Upper lobe of left lung (tissue), 6 donors: ENCODE measurements at places on chromosomes 1 and 21.

GRCh38 chr1:168361252-168361651 lies 80.6 kb downstream of the TBX19 start:
- DNase-seq = no peak

DNA sequence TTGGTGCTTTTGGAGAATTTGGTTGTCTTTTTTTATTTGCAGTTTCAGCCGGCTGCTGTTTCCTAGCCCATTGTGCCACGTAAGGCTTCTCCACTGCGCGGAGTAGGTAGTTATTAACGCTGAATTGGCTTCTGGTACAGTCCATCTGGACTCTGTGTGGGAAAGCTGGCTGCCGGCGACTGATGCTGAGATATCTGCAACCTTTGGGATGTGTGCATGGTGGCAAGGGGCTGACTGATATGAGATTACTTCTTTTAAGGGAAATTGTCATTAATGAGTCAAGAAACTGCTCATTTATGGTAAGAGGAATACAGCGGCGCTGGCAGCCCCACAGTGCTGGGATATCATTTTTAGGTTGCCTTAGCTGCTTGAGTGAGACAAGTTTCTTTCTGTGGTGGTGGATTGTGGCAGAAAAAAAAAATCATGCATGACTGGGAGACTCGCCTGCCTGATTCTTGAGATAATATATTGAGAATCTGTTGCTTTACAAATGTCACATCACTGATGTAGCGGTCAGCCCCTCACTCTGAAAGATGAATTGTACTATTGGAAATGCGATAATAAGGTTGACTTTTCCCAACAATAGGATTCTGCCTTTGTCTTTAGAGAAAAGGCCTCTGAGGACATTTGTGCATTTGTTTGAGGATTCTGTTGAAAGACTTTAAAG lies 2.5 kb upstream of the ELAVL4 start:
- no peak for DNase-seq

DNA sequence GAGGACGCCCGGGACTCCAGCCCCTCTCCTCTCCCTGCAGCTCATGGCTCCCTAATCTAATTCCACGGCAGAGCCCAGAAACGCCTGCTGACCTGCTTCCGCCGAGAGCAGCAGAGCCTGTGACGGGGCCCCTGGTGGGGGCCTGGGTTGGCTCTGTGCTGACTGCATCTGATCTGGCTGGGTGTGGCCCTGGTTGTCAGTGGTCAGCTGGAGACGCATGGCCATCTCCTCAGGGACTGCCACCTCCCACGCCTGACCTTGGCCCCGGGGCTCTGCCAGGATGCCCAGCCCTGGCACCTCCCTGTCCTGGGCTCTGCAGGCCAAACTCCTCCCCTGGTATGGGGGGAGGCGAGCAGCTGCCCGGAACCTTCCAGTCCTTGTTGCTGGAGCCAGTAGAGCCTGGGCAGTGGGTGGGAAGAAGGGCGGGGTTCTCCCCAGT lies 1.1 kb upstream of the PLCH2 start:
- no peak for DNase-seq

DNA sequence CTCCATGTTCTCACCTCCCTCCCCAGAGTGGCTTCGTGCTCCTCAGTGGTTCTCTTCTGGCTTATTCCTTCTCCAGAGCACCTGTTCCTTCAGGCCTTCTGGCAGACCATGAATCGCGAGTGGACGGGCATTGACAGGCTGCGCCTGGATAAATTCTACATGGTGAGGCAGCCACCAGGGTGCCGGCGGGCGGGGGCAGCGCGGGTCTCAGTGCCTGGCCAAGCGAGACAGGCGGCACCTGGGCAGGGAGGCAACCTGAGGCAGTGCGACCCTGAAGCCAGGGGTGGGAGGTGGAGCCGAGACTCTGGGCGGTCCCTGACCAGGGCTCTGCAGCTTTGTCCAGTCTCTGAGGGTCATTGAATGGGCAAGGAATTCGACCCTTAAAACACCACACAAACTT lies 3.9 kb downstream of the RRP1 start:
- DNase-seq = peak; percentile 80

DNA sequence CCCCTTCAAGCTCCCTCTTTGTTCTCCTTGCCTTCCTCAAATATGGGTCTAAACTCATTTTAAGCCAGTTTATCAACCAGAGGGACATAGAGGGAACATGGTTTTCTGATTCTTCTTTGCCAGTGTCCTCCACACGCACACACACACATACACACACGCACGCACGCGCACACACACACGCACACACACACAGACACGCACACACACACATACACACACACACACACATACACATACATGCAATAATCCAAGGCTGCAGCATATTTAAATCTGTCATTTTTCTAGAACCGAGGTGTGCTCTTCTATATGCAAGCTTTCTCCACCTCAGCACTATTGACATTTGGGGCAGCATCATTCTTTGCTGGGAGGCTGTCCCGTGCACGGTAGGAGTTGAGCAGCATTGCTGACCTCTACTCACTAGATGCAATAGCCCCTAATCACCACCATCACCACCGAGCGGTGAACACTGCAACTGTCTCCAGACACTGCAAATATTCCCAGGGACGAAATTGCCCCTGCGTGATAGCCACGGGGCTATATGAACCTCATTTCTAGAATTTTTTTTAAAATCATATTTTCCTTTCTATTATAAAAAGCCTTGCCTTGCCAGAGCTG lies 8.0 kb downstream of the TNFRSF9 start:
- DNase-seq = no peak

- DNase-seq = no peak
Observed at GRCh38 chr1:203599875-203600781, 26.5 kb upstream of the ATP2B4 start.

DNA sequence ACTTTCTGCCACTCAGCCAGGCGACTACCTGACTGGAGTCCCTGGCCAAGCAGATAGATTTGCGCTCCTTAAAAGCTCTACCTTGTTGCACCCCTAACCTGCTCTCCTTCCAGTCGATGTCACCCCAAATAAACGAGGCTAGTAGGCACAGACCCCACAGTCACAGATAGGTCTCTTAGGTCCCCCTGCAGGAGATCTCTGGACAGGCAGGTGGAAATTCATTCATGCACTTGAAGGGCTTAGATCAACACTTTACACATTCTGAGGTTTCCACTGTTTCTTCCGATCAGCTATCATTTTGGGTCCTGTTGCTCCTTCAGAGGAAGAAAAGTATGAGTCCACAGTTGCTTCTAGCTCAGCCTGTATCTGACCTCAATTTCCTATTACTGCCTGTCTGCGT lies 272.6 kb upstream of the FMN2 start:
- no peak for DNase-seq

DNA sequence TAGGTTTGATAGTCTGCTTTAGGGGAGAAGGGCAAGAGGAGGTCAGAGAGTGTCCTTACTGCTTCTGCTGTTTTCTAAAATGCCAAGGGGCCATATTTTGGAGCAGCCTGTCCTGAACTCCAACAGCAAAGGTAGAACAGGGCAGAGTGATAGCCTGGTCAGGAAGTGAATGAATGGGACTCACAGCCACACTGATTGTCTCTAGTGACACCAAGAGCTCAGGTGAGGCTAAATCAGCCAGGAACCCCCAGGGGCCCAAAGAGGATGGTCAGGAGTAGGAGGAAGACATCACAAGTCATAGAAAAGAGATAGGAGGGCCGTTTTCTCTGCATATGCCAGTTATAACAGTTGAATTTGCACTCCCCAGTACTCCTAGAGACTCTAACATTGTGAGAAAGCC lies 97.4 kb upstream of the DUSP10 start:
- no peak for DNase-seq

- no peak for DNase-seq
Observed at GRCh38 chr21:33434770-33435360, 31.7 kb downstream of the IFNGR2 start.

GRCh38 chr1:41671116-41671755 lies 186.8 kb upstream of the EDN2 start:
- DNase-seq = no peak

- DNase-seq = no peak
Observed at GRCh38 chr1:89035080-89035479, 12.4 kb upstream of the GBP3 start.

- no peak for DNase-seq
Observed at GRCh38 chr1:245956225-245956624, 550.9 kb downstream of the SMYD3 start.

- no peak for DNase-seq
Observed at GRCh38 chr1:31650161-31651088, 5.7 kb upstream of the PEF1 start.

GRCh38 chr1:222105393-222105737 lies 363.5 kb upstream of the DUSP10 start:
- no peak for DNase-seq

- DNase-seq = no peak
Observed at GRCh38 chr1:74470936-74471335, 41.5 kb downstream of the LRRC53 start.

DNA sequence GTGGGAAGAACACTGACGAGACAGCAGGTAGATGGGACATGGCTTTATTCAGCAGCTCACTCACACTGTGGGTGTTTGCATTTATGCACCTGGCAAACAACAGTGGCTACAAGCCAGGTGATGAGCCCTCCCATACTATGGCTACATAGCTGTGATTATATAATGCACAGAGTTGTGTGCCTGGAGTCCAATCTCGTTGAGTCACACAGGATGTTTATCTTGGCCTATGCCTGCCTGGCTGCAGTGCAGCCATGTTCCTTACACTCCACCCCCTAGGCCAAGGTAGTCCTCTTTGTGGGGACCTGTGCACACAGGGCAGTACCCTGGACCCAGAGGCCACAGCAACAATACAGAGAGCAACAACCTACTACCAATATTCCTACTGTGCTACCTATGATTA lies 1643.8 kb downstream of the MRPL39 start:
- DNase-seq = no peak

GRCh38 chr1:232432313-232432712 lies 197.6 kb downstream of the SIPA1L2 start:
- DNase-seq = no peak

DNA sequence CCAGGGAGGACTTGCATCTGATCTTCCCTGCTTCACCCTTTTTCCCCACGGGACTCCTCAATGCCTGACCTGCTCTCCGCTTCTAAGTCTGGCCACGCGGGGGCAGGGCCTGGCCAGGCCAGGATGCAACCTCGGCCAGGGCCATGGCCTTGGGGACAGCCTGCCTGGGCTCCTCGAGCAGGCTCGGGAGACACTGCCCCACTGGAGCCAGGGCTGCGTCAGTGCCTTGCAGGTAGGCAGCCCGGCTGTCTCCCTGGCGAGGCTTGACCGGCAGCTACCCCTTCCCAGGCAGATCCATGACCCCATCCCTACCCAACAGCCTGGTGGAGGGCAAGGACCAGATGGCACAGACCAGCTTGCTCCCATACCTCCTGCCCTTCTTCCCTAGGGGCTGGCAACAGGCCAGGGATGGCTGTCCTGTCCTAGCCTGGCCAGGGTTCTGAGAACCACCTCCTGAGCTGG lies 2.7 kb upstream of the PRDM16 start:
- DNase-seq = peak; percentile 89

DNA sequence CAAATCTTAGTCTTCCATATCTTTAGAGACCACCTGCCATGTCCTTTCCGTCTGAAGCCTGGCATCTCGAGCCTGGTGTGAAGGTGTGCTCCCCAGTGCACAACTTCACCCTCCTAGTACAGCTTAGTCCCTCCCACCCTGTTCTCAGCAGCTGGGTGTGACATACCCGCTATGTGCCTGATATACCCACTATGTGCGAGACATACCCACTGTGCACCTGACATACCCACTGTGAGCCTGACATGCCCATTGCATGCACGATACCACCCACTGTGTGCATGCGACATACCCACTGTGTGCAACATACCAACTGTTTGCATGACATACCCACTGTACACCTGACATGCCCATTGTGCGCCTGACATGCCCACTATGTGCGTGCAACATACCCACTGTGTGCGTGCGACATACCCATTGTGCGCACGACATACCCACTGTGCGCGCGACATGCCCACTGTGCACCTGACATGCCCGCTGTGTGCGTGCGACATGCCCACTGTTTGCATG lies 3.0 kb upstream of the RRP1 start:
- DNase-seq = no peak

DNA sequence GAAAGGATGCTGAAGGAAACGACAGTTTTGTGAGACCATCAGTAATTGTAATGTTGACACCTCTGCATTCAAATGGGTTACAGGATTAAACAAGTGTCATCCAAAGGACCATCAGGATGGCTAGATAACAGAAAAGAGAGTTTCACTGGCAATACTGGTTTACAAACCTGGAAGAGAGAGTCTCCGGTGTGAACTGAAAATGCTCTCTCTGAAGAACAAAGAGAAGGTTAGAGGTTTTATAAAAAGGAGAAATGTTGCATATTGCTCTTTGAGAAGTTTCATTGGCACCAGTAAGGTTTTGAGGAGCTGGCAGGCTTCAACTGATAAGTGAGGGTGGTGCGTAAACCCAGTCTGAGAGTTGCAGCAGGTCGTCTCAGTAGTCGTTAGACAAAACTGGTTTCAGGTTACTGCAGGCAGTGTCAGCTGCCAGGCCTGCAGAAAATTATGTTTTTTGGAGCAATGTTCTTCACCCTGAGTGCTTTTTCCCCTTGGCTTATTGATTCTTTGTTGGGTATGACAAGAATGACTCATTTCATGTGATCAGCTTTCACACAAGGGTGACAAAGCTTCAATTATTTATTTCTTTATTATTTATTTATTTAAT lies 42.2 kb downstream of the KCNK1 start:
- DNase-seq = no peak

DNA sequence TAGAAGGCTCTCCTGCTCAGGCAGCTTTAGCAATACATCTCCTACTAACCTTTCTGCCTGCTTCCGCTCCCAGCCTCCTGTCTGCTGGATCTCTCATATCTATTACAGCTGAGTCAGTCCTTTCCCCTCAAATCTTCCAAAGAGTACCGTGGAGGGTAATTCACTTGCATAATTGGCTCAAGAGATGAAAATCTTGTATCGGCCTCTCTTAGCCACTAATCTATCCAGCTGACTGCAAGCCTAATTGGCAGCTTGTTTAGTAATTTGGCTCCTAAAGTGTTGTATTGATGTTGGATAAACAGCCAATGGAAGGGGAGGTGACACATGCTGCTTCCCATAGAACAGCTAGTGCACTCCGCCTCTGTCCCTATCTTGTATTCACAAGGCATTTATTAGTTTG lies 195.7 kb downstream of the GPATCH2 start:
- DNase-seq = no peak

- no peak for DNase-seq
Observed at GRCh38 chr1:101613546-101613945, 376.7 kb downstream of the S1PR1 start.

- DNase-seq = no peak
Observed at GRCh38 chr1:38284953-38285352, 238.4 kb upstream of the POU3F1 start.

GRCh38 chr1:52574594-52574993 lies 21.7 kb upstream of the TUT4 start:
- no peak for DNase-seq

DNA sequence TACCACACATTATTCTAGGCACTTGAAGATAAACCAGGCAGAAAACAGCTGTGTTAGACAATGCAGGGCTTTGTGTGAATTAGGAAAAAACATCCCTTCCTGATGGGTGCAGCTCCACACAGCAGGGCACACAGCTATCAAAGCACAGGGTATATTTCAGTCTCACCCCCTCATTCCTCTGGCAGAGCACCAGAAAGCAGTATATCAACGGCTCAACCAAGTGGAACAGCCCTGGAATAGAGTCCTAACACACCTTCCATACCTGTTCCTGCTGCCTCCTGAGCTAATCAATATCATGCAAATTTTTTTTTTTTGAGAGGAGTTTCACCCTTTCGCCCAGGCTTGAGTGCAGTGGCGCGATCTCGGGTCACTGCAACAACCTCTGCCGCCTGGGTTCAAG lies 32.1 kb downstream of the LYST start:
- DNase-seq = no peak

- no peak for DNase-seq
Observed at GRCh38 chr21:40985370-40985769, 138.4 kb upstream of the DSCAM start.
